Right renal cortex interstitium (tissue), 3 donors: ENCODE measurements at places on chromosomes 6 and 20. TPM values are rescaled to one million over a fixed set of nuclear protein-coding genes. Genes with fewer than 3 reads are reported as not detected.

Gene TCF15
- 1.3 TPM for polyA plus RNA-seq

DNA sequence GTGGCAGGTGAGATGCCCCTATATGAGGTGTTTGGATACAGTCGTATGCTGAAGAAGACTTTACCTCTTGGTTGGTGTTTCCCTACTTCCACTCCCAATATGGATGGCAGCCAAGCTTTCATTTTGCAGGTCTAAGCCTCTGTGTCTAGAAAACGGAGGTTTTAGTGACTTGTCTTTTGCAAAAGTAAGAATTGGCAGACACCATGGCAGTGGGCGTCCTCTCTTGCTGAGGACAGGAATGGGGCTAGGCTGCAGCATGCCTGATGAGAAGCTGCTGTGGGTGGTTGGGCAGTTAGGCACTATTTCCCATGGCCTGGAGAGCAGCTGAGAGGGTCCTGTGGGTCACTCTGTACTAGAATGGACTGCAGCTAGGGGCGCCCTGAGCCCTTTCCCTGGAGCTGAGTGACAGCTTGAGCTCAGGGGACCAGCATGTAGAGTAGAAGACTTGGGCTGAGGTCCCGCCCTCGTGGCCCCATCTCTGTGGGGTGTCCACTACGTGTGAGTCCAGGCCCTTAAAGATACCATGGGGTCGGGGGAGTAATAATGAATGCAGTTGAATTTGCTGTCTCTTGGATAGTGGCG lies 127.4 kb downstream of the CDH26 start:
- no peak for DNase-seq

Gene FBXO30
- 13.5 TPM for polyA plus RNA-seq

Gene SYNGAP1
- polyA plus RNA-seq = 22.1 TPM

GRCh38 chr6:91437315-91437729 lies 850.5 kb upstream of the MAP3K7 start:
- DNase-seq = no peak

Gene DPM1
- 71.4 TPM for polyA plus RNA-seq

GRCh38 chr6:149651056-149651455 lies 2.5 kb upstream of the KATNA1 start:
- no peak for DNase-seq

DNA sequence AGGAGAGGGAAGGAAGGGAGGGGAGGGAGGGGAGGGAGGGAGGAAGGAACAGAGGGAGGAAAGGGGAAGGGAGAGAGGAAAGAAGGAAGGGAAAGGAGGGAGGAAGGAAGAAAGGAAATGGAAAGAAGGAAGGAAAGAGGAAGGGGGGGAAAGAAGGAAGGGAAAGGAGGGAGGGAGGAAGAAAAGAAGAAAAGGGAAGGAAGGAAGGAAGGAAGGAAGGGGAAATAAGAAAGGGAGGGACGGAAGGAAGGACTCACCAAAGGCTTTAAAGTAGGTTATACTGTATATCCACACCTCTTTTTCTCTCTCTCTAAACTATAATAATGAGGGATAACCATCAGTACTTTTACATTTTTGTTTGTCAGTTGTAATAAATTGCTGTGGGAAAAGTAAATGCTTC lies 324.9 kb downstream of the ARHGAP18 start:
- no peak for DNase-seq

DNA sequence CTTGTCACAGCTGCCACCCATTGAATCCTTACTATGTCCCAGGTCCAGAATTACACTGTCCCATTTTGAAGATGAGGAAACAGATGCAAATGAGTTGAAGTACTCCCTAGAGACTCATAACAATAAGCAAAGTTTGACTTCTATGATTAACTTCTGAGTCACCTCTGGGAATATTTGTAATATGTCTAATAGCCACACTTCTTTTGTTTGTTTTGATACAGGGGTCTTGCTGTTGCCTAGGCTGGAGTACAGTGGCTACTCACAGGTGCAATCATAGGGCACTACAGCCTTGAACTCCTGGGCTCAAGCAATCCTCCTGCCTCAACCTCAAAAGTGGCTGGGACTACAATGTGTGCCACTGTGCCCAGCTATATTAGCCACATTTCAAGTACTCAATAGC lies 11.4 kb upstream of the SOX12 start:
- DNase-seq = no peak

Gene ZC3H12D
- polyA plus RNA-seq = 0.18 TPM

- no peak for DNase-seq
These were observed 741.4 kb upstream of the CHD6 start for GRCh38 chr20:42359617-42360016.
